ENCODE measurements at places on chromosomes 6 and 20.

- H3K36me3 ChIP-seq = no peaks in the 10 kb centered on the region
- DNase-seq = no peak
- H3K4me1 ChIP-seq = no peaks in the 10 kb centered on the region
- no peak overlapping the region for H3K27ac ChIP-seq
- no peak overlapping the region for H3K4me3 ChIP-seq
These were observed 35.8 kb upstream of the MAS1 start for GRCh38 chr6:159854959-159855358.

GRCh38 chr6:16092140-16092539 is 36.7 kb upstream of the MYLIP start:
- no peaks in the 10 kb centered on the region for H3K4me1 ChIP-seq
- H3K27me3 ChIP-seq = peaks cover 6% of the 10 kb centered on the region
- DNase-seq = no peak

DNA sequence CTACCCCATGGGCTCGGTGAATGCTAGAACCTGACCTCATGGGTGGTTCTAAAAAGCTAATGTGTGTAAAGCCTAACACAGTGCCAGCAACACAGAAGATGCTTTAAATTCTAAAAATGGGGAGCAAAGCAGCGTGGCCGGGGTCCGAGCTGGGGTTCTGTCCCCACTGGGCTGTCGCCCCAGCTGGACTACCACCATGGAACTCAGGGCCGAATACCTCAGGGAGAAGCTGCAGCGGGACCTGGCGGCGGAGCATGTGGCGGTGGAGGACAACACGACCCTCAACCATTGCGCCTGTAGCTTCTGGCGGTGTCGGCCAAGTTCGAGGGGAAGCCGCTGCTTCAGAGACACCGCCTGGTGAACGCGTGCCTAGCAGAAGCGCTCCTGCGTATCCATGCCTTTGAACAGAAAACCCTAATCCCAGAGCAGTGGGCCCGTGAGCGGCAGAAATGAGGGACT is 8.4 kb downstream of the SOX4 start:
- DNase-seq = no peak
- peaks cover 33% of the 10 kb centered on the region for H3K4me1 ChIP-seq
- no peaks in the 10 kb centered on the region for H3K36me3 ChIP-seq

GRCh38 chr20:22339091-22339881 is 245.1 kb downstream of the FOXA2 start:
- peak; percentile 4 for DNase-seq
- H3K27ac ChIP-seq = no peak overlapping the region
- H3K36me3 ChIP-seq = no peaks in the 10 kb centered on the region
- H3K4me1 ChIP-seq = peaks cover 1% of the 10 kb centered on the region
- H3K27me3 ChIP-seq = peaks cover 12% of the 10 kb centered on the region

GRCh38 chr6:90338409-90338808 is 41.8 kb upstream of the BACH2 start:
- no peak for DNase-seq
- no peak overlapping the region for H3K27ac ChIP-seq
- no peak overlapping the region for H3K4me3 ChIP-seq
- no peaks in the 10 kb centered on the region for H3K36me3 ChIP-seq

DNA sequence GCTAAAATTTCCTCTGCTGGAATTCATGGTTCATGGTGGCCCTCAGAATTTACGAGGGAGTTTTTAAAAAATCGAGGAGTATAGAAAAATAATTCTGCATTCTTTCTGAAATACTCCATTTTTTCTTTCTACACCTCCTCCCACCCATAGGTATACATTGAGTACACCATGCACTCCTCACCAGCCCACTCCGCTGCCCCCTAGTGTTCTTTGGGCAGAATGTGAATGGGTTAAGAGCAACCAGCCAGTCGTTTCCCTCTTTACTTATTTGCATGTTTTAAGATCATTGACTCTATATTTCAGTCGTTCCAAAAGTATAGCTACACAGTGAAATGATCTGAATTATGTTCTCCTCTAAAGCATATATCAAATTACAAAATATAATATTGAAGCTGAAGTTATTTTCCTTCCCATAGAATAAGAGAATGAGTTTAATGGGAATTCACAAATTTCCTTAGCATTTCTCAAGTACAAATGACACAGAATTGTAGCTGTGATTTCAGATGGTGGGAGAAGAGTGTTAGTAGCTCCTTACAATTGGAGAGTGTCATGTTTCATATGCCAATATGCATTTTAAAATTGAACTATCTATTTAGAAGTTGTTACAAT is 977.7 kb upstream of the SLC35B3 start:
- no peak for DNase-seq
- H3K27ac ChIP-seq = no peak overlapping the region
- H3K4me1 ChIP-seq = no peaks in the 10 kb centered on the region
- H3K36me3 ChIP-seq = no peaks in the 10 kb centered on the region

GRCh38 chr6:150874179-150874578 is 8.7 kb downstream of the MTHFD1L start:
- no peak overlapping the region for H3K4me3 ChIP-seq
- no peaks in the 10 kb centered on the region for H3K27me3 ChIP-seq
- H3K4me1 ChIP-seq = no peaks in the 10 kb centered on the region
- H3K27ac ChIP-seq = no peak overlapping the region
- no peak for DNase-seq

- no peaks in the 10 kb centered on the region for H3K36me3 ChIP-seq
- H3K4me1 ChIP-seq = peaks cover 9% of the 10 kb centered on the region
- H3K27me3 ChIP-seq = peaks cover 17% of the 10 kb centered on the region
- H3K27ac ChIP-seq = no peak overlapping the region
These were observed 2.5 kb upstream of the BNIP5 start for GRCh38 chr6:36339146-36339545.

- H3K4me1 ChIP-seq = no peaks in the 10 kb centered on the region
- no peaks in the 10 kb centered on the region for H3K36me3 ChIP-seq
- DNase-seq = no peak
- peaks cover 5% of the 10 kb centered on the region for H3K27me3 ChIP-seq
These were observed 23.2 kb upstream of the TXNDC5 start for GRCh38 chr6:7933794-7934193.

DNA sequence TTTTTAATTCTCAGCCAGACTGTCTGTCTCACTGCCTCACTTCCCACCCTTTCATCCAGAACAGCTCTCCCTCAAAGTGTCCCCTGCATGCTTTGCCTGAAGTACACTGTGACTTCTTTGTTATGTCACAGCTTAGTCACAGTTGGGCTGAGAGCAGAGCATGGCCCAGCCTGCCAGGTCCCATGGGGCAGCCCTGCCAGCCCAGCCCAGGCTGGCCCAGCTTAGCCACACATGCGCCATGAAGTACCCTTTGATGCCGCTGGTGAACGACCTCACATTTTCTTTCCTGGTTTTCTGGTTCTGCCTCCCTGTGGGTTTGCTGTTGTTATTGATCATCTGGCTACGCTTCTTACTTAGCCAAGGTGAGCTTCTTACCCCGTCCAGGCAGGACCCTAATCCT is at the start of gene ADIG:
Gene ADIG, plus strand, starts transcription at position 185 of the 400 bp plus-strand sequence. Its CDS starts 54 bp downstream, at position 239.
- no peak for DNase-seq
- peaks cover 5% of the 10 kb centered on the region for H3K4me1 ChIP-seq
- H3K27me3 ChIP-seq = no peaks in the 10 kb centered on the region

GRCh38 chr6:122407712-122408111 is 8.3 kb downstream of the HSF2 start:
- H3K4me3 ChIP-seq = no peak overlapping the region
- no peaks in the 10 kb centered on the region for H3K27me3 ChIP-seq
- no peak for DNase-seq
- peaks cover 87% of the 10 kb centered on the region for H3K4me1 ChIP-seq
- peaks cover 5% of the 10 kb centered on the region for H3K36me3 ChIP-seq

GRCh38 chr6:127460465-127460864 is 1.3 kb upstream of the KIAA0408 start:
- H3K27me3 ChIP-seq = no peaks in the 10 kb centered on the region
- DNase-seq = no peak
- no peaks in the 10 kb centered on the region for H3K4me1 ChIP-seq
- H3K27ac ChIP-seq = no peak overlapping the region
- no peaks in the 10 kb centered on the region for H3K36me3 ChIP-seq

GRCh38 chr20:15380770-15381169 is 1043.4 kb upstream of the FLRT3 start:
- H3K27ac ChIP-seq = no peak overlapping the region
- no peaks in the 10 kb centered on the region for H3K4me1 ChIP-seq
- no peaks in the 10 kb centered on the region for H3K27me3 ChIP-seq
- no peaks in the 10 kb centered on the region for H3K36me3 ChIP-seq
- DNase-seq = no peak

GRCh38 chr6:105849746-105850145 is 236.4 kb upstream of the PRDM1 start:
- H3K27me3 ChIP-seq = no peaks in the 10 kb centered on the region
- H3K36me3 ChIP-seq = no peaks in the 10 kb centered on the region
- no peak overlapping the region for H3K27ac ChIP-seq
- H3K4me3 ChIP-seq = no peak overlapping the region

DNA sequence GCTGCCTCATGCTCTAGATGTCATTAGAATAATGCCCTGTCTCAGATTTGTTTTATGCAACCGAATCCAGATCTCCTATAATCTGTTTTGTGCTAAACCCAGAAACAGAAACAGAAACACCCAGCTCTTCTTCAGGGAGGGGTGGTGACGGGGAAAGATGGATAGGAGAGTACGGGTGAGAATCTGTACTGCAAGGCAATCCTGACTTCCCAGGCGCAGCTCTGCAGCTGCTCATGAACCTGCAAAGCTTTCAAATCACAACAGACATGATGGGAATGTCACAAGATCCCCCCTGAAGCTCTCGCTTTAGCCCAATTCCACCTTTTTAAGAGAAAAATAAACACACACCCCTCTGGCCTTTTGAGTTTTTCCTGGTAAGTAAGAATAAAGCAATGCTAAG is 71.5 kb downstream of the PPP1R3G start:
- no peak overlapping the region for H3K4me3 ChIP-seq
- H3K27ac ChIP-seq = peak overlapping the region; percentile 60
- peaks cover 7% of the 10 kb centered on the region for H3K4me1 ChIP-seq
- no peak for DNase-seq

GRCh38 chr6:106512048-106512967 is 117.0 kb downstream of the RTN4IP1 start:
- H3K4me3 ChIP-seq = peak overlapping the region; percentile 98
- peak; percentile 76 for DNase-seq
- H3K36me3 ChIP-seq = no peaks in the 10 kb centered on the region
- no peaks in the 10 kb centered on the region for H3K27me3 ChIP-seq
- H3K27ac ChIP-seq = peak overlapping the region; percentile 98
- H3K4me1 ChIP-seq = peaks cover 69% of the 10 kb centered on the region

DNA sequence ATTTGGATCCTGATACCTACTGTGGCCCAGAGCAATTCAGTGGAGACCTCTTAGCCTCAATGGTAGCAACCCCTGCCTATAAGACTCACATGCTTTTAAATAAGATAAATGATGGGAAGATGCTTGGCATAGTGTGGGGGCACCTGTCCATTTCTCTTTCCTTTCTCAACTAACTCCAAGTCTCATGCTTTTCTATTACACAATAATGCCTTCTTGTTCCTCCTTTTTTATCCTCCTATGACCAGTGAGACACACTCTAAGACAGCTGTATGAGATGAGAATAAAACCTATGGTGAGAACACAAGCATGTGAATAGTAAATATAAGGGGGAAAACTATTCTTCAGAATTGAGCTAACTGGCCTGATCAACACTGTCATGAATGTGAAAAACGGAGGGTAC is 147.0 kb upstream of the STXBP5 start:
- DNase-seq = no peak
- no peak overlapping the region for H3K27ac ChIP-seq
- no peaks in the 10 kb centered on the region for H3K36me3 ChIP-seq
- no peaks in the 10 kb centered on the region for H3K4me1 ChIP-seq
- H3K4me3 ChIP-seq = no peak overlapping the region

DNA sequence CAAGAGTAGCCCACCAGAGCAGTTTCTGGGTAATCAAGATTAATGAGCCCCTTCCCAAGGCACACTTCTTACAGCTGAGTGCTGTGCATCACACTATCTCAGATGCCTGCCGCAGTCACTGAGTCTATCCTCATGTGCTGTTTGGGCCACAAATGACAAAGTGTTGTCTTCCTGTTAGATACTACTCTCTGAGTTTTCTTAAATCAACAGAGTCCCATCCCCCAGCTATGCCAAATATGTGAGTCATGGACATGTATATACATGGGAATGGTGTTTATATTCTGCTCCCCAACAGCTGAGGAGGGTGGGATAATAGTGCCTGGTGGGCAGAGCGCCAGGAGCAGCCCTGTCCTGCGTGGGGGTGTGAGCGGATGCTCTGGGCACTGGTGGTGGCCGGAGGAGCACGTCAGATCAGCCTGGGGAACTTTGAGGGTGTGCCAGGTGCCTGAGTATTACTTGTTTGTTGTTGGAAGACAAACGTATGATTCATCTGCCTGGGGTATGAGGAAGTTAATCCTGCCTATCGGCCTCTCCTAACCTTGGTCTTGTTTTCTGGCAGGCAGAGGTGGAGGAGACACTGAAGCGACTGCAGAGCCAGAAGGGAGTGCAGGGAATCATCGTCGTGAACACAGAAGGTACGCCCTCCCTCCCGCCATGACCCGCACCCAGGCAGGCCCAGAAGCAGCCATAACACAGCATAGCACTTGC is 9.6 kb downstream of the DYNLRB1 start:
- H3K27ac ChIP-seq = no peak overlapping the region
- H3K27me3 ChIP-seq = no peaks in the 10 kb centered on the region
- no peak overlapping the region for H3K4me3 ChIP-seq
- peaks cover 54% of the 10 kb centered on the region for H3K4me1 ChIP-seq
- no peak for DNase-seq

GRCh38 chr20:50312682-50313521 is 122.3 kb downstream of the CEBPB start:
- no peak overlapping the region for H3K27ac ChIP-seq
- DNase-seq = no peak
- H3K4me1 ChIP-seq = no peaks in the 10 kb centered on the region
- no peaks in the 10 kb centered on the region for H3K36me3 ChIP-seq
- peaks cover 10% of the 10 kb centered on the region for H3K27me3 ChIP-seq

DNA sequence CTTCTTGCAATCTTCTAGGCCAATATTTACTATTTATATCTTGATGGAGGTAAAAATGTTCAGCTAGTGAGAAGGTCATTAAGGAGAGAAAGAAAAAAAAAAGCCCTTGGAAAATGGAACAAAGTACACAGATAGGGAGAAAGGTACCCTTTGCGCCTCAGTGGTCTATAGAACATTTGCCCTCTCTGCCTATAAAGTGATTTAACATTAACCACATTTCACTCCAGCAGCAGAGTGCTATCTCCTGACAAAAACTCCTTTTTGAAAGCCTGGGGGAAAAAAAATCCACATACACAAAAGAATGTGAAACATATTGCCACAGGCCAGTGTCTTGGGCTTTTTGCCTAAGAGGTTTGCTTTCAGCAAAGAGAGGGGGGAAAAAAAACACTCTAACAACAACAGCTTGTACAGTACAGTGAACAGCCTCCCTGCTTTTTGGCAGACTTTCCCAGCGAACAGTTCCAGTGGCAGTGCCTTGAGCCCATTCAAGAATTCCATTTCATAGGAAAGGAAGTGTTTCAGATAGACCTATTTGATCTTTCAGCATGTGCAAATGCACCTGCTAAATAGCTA is 695 bp downstream of the ARHGAP18 start:
- H3K27ac ChIP-seq = no peak overlapping the region
- no peaks in the 10 kb centered on the region for H3K36me3 ChIP-seq
- no peak for DNase-seq
- H3K27me3 ChIP-seq = peaks cover 2% of the 10 kb centered on the region
- peak overlapping the region; percentile 94 for H3K4me3 ChIP-seq

GRCh38 chr6:168116975-168117899 is 38.2 kb upstream of the FRMD1 start:
- H3K4me1 ChIP-seq = no peaks in the 10 kb centered on the region
- no peak overlapping the region for H3K27ac ChIP-seq
- no peaks in the 10 kb centered on the region for H3K36me3 ChIP-seq
- H3K27me3 ChIP-seq = no peaks in the 10 kb centered on the region
- no peak for DNase-seq
